ENCODE measurements at places on chromosomes 1 and 21.

GRCh38 chr21:32413697-32414578 lies 1.4 kb downstream of the EVA1C start:
- no peak for DNase-seq

DNA sequence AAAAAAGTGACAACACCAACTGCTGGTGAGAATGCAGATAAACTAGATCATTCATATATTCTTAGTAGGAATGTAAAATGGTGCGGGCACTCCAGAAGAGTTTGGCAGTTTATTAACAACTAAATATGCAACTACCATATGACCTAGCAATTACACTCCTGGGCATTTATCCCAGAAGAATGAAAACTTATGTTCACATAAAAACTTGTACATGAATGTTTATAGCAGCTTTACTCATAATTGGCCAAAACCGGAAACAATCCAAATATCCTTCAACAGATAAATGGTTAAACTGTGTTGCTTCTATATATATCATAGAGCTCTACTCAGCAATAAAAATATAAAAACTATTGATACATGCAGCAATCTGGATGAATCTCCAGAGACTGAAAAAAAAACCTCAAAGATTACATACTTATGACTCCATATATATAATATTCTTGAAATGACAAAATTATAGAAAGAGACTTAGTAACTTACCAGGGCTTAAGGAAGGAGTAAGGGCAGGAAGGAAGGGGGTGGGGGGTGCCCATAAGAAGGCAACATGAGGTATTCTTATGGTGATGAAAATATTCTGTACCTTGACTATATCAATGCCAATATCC lies 99.9 kb downstream of the KCNH1 start:
- no peak for DNase-seq

DNA sequence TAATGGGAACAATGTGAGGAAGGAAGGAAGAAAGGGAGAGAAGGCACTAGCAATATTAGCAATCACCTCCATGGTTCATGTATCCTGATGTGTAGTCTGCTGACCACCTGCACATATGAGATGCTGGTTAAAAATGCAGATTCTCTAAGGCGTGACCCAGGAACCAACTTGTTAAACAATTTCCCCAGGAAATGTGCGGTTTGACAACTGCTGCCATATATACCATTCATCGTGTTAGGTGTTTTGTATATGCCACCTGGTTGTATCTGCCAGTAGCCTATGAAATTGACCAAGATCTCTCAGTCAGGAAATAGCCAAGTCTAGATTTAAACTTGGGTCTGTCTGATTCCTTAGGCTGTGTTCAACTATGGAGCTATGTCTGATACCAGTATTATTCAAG lies 4.1 kb downstream of the SEMA4A start:
- no peak for DNase-seq

- DNase-seq, result no peak
Observed at GRCh38 chr1:230123280-230124185, 56.5 kb downstream of the GALNT2 start.

DNA sequence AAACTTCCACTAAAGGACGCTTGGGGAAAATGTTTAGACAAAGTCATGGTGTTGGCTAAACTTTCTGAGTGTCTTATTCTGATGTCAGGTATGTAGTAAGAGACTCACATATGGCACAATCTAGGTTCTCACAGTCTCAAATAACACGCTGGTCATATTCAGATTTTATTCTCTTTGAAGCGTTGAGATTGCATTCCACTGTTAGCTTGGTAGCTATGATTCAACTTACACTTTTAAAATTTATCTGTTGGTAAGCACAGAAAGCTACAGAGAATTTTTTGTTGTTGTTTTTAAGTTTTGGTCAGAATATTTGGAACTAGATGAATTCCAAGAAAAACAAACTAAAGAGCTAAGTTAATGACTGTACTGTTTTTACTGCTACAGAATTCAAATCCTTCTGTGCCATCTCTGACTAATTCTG lies 126.7 kb downstream of the PRRX1 start:
- no peak for DNase-seq

GRCh38 chr1:187474336-187474735 lies 645.6 kb downstream of the PLA2G4A start:
- no peak for DNase-seq

GRCh38 chr1:10965546-10966226 lies 46.8 kb upstream of the TARDBP start:
- no peak for DNase-seq

DNA sequence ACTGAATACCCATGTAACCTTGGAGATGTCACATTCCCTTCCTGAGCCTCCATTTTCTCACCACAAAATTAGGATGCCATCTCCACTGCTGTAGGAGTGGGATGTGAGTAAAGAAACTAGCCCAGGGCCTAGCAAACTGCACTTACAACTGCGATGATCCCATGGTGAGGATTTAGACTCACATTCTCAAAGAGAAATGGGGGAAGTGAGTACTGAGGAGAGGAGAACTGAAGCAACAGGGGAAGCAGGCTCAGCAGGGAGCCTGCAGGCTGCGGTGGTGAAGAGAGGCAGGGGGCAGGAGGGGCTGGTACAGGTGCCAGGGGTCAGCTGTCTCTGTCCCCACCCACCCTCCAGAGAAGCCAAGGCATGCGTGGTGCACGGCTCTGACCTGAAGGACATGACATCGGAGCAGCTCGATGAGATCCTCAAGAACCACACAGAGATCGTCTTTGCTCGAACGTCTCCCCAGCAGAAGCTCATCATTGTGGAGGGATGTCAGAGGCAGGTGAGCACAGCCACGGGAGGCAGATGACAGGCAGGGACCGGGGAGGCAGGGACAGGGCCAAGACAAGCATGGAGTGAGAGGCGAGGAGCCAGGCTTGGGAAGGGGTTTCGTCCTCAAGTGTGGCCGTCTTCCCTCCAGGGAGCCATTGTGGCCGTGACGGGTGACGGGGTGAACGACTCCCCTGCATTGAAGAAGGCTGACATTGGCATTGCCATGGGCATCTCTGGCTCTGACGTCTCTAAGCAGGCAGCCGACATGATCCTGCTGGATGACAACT lies 16.4 kb upstream of the ATP1A4 start:
- DNase-seq, result no peak

GRCh38 chr1:2400576-2400909 lies 8.9 kb downstream of the RER1 start:
- no peak for DNase-seq

DNA sequence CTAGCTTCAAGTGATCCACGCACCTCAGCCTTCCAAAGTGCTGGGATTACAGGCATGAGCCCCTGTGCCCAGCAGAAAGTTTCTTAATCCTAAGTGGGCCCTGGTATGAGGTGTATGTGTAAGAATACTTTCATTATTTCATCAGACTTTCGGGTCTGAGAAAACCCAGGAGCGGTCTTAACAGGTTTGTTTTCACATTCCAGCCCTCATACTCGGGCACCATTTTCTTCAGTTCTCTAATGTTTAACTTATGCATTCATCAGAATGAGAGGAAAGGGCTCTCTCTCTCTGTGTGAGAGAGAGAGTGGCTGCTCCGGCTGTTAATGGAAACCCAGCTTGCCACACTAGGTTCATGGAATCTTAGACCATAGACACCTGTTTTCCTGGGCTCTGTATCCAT lies 4.2 kb upstream of the PADI1 start:
- no peak for DNase-seq
